ENCODE measurements at places on chromosomes 3 and 15.
A peak's percentile ranks its signal among the peaks of the same experiment; 100 is the strongest.

DNA sequence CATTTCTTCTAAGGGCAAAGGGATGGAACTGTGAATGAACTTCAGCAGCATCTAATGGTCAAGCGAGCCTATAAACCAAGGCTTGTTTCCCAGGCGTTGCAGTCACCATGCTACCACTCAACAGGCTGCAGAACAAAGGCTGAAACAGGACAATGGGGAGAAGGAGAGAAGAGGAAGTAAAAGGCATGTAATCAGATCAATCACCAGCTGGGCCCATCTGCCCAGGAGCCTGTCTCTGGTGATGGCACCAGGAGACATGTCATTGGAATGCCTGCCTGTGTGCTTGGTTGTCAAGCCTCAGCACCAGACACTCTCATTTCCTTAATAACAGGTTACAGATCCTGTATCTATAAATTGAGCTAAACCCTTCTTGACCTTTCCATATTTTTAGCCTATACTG, 81.7 kb upstream of the UMPS start:
- DNase-seq = no peak

DNA sequence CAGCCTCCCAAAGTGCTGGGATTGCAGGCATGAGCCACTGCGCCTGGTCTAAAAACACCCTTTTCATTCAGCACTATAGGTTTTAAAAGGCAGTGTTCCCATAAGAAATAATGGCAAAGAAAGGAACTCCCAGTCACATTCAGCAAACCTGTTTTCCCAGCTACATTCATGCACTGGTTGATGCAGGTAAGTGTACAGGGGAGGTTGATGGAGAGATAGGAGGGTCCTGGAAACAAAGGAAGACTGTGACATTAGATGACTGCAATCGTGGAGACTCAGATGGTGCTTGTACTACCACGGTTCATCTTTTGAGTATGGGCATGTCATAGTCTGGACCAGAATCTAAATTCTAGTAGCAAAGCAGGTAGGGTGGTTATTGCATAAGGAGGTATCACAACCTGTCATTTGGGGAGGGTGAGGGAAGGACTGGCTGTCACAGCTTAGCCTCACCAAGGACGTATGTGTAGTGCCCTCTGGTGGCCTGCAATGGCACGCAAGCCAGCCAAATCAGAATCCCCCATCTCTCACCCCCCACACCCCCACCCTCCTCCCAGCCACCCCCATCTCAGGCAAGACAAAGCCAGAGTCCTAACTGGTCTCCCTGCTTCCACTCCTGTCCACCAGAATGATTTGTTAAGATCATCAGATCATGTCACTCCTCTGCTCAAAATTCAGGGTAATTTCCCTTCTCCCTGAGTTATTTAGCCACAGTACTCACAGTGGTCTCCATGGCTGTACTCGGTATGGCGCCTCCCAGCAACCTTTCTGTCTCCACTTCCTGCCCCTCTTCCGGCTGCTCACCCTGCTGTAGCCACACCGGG, 28.8 kb upstream of the UBL7 start:
- DNase-seq = peak; percentile 82

DNA sequence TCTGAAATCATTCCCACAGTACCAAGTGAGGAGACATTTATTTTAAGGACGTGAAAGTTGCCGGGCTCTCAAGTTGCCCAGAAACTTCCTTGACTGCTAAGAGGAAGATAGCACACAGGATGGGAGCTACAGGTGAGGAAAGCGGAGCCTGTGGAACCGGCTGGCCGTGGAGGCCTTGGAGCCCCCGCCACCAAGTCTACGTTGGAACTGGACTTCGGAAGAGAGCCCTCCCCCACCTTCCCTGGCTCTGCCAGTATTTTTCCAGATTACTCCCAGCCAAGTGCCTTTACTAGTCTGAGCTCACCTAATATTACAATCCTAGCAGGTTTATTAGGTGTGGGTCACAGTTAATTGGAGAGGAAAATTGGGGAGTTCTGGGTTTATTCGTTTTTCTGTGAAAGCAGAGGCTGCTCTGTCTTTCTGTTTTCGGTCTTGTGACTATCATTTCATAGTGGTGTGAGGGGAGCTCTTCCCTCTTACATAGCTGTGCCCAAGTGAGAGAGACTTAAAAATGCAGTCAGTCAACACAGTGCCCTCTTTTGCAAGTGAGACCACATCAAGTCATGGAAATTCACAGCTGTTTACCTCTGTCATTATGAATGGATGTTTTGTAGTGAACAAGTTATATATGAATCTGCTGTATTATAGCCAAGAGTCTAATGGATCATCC, 6.8 kb downstream of the BOC start:
- DNase-seq = no peak

DNA sequence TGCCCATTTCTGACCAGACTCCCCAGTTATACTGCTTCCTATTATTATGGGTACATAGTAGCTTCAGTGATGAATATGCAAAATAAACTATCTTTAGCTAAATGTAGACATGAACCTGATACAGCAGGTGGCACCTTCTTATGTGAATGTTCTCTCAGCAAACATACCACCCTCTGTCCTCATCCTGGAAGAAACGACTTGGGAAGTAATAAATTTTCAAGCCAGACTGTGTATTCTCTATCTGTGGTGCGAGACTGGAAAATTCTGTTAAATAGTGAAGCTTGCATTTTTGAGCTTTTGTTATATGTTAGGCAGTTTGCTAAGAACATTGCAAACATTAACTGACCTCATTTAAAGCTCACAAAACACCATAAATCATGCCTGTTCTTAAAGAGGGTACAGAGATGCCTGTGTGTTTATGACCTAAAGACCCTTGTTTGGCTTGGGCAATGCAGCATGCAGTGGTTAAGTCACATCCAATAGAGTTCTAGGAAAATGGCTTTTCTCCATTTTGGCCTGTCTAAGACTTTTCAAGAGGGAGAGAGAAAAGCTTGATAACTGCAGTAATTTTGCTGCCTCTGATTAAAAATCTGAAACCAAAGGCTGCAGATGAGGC, 287.1 kb downstream of the NEK10 start:
- no peak for DNase-seq

DNA sequence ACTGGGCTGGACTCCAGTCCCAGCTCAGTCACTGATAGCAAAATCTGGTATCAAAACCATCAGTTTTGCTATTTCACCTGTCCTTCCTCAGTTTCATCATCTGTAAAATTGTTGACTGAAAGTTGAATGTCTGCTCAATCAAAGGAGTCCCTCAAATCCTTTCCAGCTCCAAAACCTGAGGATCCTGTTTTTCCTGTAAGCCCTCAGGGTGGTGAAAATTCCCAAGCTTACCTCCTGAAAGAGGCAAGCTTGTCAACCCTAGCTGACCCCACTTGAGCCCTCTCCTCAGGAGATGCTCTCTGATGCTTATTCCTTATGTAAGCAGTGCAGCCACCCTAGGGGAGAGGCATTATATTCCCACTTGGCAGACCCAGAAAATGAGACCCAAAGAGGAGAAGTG, 82.6 kb downstream of the HMG20A start:
- DNase-seq = no peak

DNA sequence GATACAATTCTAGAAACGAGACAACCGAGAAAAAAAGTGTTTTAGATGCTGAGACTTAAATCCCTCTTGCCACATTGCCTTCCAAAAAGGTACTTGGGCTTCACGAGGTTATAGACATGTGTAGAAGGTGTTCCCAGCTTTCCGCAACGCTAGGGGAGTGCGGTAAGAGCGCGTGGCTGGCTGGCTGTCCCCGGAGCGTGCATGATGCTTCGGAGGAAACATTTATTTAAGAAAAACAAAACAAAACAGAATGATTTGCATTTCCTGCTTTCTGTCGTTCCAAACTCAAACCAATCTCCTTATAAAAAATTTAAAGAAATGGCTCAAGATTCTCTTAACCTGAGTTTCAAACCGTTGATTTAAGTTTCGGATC, 841 bp downstream of the SLC6A20 start:
- DNase-seq = no peak

DNA sequence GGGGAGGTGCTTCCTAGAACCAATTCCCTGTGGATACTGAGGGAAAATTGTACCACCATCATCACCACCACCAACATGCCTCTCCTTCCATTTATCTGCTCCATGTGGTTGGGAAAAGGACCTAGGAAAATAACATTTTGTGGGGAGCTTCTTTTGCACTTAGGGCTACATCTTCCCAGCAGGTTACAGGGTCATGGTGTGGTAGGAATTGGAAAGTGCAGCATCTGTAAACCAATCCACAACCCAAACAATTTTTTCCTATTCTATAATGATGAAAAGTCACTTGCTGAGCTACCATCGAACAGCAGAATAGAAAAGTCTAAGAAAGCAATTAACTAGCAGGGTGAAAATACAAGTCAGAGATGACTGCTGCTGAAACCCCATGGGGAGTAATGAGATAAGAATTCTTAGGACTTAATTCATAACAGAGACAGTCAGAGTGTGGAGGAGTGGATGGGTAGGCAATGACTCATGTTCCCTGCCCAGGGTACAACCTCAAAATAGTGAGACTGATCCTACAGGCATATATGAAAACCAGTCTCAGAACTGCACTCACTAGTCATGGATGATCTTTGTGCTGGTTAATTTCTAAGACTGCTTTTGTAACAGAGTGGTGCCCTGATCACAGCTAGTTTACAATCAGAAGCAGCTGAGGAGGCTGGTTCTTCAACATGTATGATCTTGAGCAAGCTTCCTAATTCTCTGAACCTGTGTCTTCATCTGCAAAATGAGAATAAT, 38.1 kb upstream of the LEKR1 start:
- DNase-seq = no peak

- no peak for DNase-seq
These were observed 443.7 kb upstream of the GRM7 start for GRCh38 chr3:6417174-6417573.

DNA sequence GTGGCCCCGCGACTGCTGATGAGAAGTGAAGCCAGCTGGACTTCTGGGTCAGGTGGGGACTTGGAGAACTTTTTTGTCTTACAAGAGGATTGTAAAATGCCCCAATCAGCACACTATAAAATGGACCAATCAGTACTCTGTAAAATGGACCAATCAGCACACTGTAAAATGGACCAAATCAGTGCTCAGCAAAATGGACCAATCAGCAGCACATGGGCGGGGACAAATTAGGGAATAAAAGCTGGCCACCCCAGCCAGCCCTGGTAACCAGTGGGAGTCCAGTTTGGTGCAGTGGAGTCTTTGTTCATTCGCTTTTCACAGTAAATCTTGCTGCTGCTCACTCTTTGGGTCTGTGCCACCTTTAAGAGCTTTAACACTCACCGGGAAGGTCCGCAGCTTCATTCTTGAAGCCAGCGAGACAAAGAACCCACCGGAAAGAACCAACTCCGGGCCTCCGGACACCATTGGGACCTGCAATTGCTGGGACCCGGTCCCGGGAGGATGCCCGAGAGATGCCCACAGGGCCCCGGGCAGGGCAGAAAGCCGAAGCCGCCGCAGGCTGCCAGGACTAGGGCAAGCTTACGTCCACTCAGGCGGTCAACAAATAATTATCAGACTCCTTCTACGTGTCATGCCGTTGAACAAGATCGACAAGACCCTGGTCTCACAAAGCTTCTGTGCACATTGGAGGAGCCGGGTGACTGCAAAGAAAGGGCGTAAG, 8.3 kb upstream of the NR2E3 start:
- DNase-seq = no peak

DNA sequence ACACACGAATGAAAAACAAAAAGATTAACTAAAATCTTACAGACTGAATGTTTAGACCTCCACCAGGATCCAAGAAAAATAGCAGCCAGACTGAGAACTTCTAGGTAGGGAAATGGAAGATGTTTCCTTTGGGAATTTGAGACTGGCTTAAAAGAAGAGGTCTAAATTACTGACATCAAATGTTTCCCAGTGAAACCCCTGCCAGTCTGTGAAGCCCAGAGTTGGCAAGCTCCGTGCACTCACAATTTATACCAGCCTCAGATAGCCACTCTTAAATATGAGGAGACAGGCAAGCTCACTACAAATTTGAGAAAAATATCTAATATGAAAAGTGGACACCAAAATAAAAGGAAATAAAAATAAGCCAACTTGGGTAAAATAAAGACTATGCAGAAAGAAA, 700.5 kb upstream of the ZNF385D start:
- no peak for DNase-seq

DNA sequence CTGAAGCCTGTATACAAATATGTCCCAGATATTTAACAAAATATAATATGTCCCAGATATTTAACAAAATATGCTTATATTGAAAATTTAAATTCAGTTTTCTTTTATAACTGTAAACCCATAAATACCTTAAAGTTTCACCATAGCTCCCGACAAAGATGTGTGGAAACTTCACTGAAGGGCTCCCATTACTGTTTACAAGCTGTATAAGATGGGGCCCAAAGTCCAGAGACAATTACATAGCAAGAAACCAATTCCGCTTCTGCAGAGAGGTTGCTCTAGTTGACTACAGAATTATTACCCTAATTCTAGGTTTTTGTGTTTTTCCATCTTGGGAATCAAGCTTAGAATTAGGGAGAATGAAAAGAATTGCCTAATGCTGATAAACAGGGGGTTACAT, 102.6 kb upstream of the EPHA6 start:
- DNase-seq = no peak

Data from B cell (primary cell).